ENCODE measurements at places on chromosomes 2 and 18.

GRCh38 chr18:50911006-50911405 is 32.1 kb downstream of the ME2 start:
- no peak for DNase-seq

GRCh38 chr2:96185516-96185915 is 23.1 kb downstream of the STARD7 start:
- no peak for DNase-seq

DNA sequence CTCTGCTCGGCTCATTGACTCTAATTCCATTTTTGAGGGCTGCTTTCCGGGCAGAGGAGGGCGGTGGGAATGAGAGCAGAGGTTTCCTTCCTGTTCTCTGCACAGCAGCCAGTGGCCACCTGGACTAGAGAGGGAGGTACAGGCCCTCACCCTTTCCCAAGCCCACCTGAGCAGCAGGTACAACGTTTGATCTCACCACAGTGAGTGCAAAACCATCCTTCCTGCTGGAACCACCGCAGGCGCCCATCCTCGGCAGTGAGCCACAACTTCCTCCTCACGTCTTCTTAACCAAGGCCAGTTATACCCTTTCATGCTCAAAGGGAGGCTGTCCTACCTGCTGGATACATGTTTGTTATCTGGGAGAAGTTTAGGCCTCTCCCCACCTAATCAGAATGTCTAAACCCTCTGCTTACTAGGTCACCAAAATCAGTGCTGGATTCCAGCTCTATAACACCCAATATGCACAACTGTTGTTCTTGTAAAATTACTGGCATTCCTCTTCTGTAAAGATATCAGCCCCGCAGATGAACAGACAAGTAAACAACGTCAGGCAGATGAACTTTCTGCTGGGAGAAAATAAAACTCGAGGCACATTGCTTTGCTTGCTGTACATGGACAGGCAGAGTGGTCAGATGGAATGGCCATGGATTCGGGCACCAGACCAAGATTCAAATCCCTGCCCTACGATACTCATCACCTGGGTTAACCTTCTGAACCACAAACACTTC is 191.4 kb downstream of the SH3RF3 start:
- no peak for DNase-seq

DNA sequence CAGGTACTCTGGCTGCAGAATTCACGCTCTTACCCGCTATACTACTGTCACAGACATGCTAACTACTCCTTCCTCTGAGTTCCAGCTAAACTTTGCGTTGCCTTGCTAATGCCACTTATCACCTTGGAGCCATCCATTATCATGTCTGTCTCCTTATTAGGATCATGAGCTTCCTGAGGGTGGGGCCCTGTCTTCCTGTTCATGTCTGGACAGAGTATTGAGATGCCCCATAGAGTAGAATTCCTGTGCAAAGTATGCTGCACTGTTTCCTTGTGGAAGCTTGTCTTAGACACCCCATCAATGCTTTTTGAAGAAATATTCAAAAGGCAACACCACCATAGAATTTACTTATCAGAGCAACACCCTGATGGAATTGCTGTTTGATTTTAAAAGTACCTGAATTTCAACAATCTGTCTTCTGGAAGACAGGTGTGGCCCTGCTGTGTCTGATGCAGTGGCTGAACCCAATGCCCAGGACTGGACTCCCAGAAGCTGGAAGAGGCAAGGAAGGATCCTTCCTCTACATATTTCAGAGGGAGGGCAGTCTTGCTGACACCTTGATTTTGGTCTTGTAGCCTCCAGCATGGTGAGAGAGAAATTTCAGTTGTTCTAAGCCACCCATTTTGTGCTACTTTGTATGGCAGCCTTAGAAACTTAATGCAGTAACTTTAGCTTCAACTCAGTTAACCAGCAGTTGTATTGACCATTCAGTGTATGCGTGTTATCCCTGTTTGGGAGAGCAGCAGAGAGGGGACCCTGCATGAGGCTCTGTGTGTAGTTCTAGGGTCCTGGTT is 5.6 kb downstream of the LAMA3 start:
- DNase-seq = no peak

GRCh38 chr2:152584301-152584700 is 133.0 kb downstream of the PRPF40A start:
- no peak for DNase-seq

- no peak for DNase-seq
Observed at GRCh38 chr2:46781468-46782189, 134.0 kb downstream of the MCFD2 start.

GRCh38 chr2:9008951-9009664 is 5.6 kb upstream of the MBOAT2 start:
- no peak for DNase-seq

- no peak for DNase-seq
Observed at GRCh38 chr2:133377599-133377998, 190.7 kb downstream of the NCKAP5 start.

DNA sequence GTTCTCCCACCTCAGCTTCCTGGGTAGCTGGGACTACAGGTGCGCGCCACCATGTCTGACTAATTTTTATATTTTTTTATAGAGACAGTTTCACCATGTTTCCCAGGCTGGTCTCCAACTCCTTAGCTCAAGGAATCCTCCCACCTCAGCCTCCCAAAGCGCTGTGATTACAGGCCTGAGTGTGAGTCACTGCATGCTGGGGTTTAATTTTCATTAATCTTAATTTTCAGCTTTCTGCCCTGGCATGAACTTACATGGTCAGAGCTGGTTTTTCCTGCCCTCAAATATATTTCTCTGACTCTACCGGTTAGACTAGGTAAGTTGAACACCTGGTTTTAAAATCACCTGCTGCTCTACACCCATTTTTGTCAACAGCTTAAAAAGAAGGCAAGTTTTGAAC is 3.1 kb downstream of the MARCHF7 start:
- no peak for DNase-seq

- DNase-seq = no peak
Observed at GRCh38 chr2:146244830-146245229, 1600.0 kb upstream of the ACVR2A start.

GRCh38 chr2:10524341-10524740 is 76.2 kb upstream of the ODC1 start:
- DNase-seq = no peak

DNA sequence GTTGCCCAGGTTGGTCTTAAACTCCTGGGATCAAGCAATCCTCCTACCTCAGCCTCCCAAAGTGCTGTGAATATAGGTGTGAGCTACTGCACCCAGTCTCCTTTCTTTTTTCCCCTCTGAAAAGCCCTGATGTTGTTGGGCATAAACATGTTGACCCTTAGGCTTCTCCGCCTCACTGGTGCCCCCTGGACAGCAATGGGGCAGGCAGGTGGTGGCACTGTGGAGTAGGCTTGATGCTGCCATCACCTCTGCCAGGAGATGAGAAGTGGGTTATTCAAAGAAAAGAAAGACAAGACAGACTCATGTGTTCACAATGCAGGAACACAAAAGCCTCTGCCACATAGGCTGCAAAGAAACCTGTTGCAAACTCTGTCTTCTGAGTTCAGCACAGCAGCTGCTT is 169.9 kb downstream of the EN1 start:
- no peak for DNase-seq

GRCh38 chr2:28161466-28161865 is 231.2 kb upstream of the FOSL2 start:
- DNase-seq = no peak

GRCh38 chr2:70767079-70767698 is 811 bp downstream of the ADD2 start:
- peak; percentile 52 for DNase-seq

DNA sequence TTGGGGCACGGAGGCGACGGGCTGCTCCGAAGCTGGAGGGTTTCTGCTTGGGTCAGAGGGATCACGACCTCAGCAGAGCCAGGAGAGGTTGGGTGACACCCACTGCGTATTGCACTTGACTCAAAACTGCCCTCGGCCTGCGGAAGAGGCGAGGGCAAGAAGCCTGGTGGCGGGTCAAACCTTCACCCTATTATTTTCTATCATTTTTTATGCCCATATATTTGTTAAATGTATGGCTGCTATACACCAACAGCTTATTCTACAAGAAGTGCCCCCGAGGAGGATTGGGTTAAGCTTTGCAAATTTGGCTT is 12.6 kb upstream of the SATB2 start:
- DNase-seq = no peak

DNA sequence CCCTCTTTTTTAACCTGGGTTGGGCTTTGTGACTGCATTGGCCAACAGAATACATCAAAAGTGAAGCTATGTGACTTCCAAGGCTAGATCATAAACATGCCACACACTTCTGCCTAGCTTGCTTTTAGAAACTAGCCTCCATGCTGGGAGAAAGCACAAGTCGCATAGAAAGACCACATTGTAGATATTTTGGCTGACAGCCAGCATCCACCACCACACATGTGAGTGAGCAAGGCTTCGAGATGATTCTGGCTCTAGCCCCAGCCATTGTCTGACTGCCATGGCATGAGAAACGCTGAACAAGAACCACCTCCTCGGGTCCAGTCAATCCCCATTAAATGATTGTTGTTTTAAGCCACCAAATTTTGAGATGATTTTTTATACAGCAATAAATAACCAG is 66.8 kb upstream of the STPG4 start:
- peak; percentile 29 for DNase-seq

- no peak for DNase-seq
Observed at GRCh38 chr2:59968441-59968840, 585.0 kb downstream of the BCL11A start.

DNA sequence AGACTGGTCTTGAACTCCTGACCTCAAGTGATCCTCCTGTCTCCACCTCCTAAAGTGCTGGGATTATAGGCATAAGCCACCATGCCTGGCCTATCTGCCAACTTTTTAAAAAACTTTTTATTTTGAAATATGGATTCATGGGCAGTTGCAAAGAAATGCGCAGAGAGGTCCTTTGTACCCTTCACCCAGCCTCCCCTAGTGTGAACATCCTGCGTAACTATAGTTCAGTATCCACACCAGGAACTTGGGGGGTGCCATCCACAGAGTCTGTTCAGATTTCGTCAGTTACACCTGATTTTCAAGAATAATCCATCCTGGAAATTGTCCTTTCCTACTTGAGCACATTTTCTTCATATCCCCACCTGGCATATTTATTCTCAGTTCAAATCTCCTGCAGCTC is 33.0 kb downstream of the EFR3B start:
- no peak for DNase-seq

DNA sequence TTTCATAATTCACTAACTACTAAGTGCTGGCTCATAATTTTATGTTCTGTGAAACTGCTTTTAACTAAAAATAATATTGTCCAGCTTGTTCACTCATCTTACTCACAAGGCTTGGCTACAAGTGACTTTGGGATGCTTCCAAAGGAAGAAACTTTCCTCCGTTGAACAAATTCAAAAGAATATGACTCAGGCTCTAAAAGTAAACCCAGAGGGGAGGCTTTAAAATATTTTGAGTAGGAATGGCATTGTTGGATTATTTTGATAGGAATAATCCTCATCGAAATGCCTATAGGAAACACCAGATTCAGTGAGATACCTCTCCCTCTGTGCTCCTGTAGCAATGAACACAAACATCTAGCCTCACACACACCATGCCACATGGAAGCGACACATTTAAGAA is 25.2 kb upstream of the TLK1 start:
- no peak for DNase-seq

GRCh38 chr2:60840880-60841279 is 40.5 kb upstream of the REL start:
- no peak for DNase-seq

DNA sequence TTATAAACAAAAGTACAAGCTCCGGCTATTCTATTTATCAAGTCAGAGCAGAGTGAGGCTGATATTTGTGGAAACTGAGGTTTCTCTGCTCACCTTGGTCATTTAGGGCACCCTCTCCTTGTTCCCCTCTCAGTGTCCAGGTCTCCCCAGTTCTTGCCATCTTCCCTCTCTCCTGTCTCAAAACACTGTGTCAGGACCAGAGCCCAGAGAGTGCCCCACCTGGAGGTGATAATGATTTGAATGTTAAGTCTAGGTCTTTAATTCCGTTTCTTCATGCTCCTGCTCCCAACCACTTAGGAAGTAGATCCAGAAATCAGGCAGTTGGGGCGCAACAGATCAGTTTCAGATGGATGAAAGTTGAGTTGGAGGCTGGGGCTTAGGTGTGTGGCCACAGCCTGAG is 9.2 kb upstream of the ADCY3 start:
- no peak for DNase-seq
